Activated gamma-delta T cell treated with Interleukin-2 at 50 U/mL for 16 hours (primary cell): ENCODE measurements at places on chromosomes 11 and 22.

GRCh38 chr11:130431331-130431773 lies 2.9 kb upstream of the ADAMTS8 start:
- peak; percentile 64 for DNase-seq

- DNase-seq, result no peak
These were observed 12.6 kb downstream of the SERPIND1 start for GRCh38 chr22:20786536-20786979.

- no peak for DNase-seq
These were observed 69.7 kb upstream of the LMO1 start for GRCh38 chr11:8333376-8333775.

DNA sequence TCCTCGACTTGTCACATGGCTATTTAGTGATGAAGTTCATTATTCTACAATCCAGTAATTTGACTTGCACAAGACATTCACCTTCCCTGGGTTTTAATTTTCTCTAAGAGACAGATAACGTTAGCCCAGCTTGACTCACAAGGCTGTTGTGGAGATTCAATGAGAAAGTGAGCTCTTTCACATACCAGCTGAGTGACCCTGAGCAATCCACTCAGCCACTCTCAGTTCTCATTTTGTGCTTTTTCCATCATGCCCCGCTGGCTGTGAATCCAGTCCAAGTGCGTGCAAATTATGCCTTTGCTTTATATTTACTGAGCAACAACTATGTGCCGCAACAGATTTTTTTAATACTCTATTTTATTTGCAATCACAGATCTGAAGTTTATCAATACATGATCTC lies 176.5 kb downstream of the LARGE1 start:
- DNase-seq, result no peak

GRCh38 chr22:16801088-16801487 lies 24.1 kb downstream of the XKR3 start:
- no peak for DNase-seq

GRCh38 chr22:46240506-46240905 lies 9.6 kb downstream of the CDPF1 start:
- DNase-seq, result no peak

GRCh38 chr22:40187389-40187788 lies 9.7 kb downstream of the TNRC6B start:
- no peak for DNase-seq

GRCh38 chr11:81674211-81674610 lies 1059.5 kb downstream of the FAM181B start:
- no peak for DNase-seq

DNA sequence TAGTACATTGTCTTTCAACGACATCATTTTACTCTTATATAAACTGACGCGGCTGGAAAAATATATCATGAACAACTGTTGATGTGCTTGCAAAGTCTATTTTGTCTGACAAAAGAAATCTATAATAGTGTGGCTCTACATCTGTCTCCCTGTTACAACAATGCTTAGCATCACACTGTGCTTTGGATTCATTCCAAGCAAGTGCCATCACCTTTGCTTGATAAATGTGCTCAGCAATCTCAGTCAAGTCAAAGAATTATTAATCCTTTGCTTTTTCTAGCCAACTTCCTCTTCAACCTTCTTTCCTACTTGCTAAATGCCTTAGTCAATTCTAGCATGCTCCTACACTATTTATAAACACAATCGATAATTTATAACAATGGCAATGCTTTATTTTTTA lies 140.5 kb downstream of the FCHSD2 start:
- DNase-seq, result no peak

- DNase-seq, result no peak
These were observed 301.5 kb upstream of the ANO3 start for GRCh38 chr11:26030399-26030798.

DNA sequence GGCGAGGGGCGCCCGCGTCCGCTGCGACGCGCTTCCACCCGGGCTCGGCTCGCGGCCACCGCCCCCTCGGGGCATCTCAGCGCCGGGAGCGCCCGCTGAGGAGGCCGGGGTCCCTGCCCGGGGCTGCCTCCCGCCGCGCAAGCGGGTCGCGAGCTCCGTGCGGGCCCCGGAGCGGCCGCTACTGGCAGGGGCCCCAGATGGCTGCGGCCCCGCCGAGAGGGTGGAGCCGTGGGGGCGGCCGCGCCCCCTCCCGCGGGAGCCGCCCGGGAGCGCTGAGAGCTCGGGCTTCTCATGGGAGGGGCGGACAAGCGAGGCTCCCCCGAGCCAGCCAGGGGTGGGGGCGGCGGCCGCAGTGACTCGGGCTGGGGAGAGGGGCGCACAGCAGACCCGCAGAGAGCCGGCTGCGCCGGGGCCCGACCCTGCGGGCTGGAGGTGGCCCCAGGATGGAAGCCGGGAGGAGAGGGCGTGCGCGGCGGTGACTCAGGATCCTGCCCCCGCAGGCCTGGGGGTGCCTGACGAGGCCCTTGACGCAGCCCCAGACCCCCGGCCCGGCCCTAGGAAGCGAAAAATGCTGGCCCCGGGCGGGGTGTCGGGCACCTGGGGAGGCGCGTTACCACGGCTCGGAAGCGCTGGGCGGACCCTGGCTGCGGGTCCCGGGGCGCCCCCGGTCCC lies 603 bp upstream of the ZFTA start:
- DNase-seq, result peak; percentile 32

- no peak for DNase-seq
These were observed 51.5 kb upstream of the POU2AF2 start for GRCh38 chr11:111193924-111194490.

- no peak for DNase-seq
These were observed 49.8 kb upstream of the ARHGAP20 start for GRCh38 chr11:110761991-110762390.

GRCh38 chr22:23212061-23213021 lies 32.0 kb downstream of the BCR start:
- no peak for DNase-seq
